Adrenal gland (tissue), 19 donors: ENCODE measurements at places on chromosomes 1 and 21.

DNA sequence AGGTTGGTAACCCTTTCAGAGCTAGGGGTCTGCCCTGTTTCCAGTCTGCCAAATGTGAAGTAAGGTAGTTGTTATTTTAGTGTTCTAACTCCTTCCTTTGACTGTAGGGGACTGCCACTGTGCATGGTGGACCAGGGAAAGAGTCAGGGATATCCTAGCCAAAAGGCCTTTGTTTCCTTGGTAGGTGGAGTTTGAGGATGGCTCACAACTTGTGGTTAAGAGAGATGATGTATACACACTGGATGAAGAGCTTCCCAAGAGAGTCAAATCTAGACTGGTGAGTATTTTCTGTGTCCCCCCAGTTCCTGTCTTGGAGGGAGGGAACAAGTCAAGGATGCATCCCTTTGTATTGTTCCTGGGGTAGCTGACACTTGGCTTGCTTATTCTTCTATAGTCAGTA lies 3.5 kb upstream of the ST3GAL3 start:
- no peak for DNase-seq

- no peak for DNase-seq
These were observed 377.8 kb downstream of the USH2A start for GRCh38 chr1:216045400-216045799.

DNA sequence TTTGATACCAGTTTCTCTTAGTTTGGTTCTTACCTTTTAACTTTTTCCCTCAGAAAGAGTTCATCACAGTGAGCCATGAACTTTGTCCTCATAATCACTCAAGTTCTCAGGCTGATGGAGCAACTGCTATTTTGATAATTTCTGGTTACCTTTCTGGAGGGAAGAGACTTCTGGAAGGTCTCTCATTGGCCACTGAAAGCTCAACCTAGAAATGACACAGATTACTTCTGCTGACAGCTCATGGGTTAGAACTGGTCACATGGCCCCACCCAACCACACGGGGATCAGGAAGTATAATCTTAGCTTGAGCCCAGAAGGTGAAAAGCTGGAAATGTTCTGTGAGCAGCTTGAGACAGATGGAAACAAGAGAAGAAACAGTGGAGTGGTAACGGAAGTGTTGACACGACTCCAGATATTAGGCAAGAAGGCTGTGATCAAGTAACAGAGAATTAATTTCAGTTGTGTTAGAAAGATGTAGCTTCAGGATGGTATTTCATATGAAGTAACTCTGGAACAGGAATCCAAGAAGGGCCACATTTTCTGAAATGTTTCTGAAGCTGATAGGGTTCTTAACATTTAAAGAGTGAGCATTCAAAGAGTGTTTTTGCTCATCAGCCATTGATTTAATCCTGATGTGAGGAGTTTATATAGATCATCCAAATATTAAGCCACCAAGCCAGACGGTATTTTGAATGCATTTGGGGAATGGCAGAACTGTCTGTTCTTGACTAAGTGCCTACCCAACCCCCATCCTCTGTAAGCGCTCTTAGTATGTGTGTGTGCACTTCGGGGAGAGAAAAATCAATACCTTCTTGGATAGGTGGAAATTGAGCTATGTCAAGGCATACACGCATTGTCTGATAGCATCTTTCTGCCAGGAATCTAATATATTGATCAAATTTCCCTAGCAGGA lies 21.9 kb upstream of the XPR1 start:
- no peak for DNase-seq

- DNase-seq, result no peak
These were observed 84.1 kb upstream of the LBR start for GRCh38 chr1:225511828-225512381.

- DNase-seq, result no peak
These were observed 22.4 kb upstream of the SFPQ start for GRCh38 chr1:35215346-35215745.

- DNase-seq, result no peak
These were observed 60.3 kb downstream of the GALNT2 start for GRCh38 chr1:230127105-230128054.
